Left renal cortex interstitium (tissue), 4 donors: ENCODE measurements at places on chromosomes 1 and 21.

DNA sequence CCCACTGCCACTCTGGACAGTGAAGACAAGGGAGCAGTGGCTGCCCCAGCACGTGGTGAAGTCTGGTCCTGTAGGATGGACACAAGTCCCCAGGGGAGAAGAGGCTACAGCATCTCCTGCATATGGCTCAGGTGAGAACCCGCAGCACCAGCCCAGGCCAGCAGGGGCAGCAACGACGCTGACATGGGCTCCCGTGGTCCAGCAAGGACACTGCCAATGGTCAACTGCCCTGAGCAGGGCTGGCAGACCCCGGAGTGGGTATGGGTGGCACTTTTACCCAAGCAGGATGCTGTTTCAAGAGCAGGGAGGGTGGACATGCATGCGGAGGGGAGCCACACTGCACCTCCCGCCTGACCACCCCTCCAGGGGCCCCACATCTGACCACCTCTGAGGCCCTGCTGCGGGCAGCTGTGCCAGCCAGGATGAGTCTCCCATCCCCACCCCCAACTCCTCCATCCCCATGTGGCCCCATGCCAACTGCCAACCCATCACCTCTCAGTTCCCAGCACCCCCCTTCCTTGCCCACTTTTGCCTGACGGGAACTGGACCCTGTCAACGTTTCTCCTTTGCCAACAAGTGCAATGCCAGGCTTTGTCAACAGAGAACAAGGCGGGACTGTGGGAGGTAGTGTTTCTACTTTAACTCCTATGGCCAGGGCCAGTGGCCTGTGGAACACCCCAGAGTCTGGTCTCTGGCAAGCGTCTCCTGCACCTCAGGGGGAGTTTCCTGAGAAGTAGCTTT lies 8.6 kb downstream of the MORN1 start:
- no peak for DNase-seq

DNA sequence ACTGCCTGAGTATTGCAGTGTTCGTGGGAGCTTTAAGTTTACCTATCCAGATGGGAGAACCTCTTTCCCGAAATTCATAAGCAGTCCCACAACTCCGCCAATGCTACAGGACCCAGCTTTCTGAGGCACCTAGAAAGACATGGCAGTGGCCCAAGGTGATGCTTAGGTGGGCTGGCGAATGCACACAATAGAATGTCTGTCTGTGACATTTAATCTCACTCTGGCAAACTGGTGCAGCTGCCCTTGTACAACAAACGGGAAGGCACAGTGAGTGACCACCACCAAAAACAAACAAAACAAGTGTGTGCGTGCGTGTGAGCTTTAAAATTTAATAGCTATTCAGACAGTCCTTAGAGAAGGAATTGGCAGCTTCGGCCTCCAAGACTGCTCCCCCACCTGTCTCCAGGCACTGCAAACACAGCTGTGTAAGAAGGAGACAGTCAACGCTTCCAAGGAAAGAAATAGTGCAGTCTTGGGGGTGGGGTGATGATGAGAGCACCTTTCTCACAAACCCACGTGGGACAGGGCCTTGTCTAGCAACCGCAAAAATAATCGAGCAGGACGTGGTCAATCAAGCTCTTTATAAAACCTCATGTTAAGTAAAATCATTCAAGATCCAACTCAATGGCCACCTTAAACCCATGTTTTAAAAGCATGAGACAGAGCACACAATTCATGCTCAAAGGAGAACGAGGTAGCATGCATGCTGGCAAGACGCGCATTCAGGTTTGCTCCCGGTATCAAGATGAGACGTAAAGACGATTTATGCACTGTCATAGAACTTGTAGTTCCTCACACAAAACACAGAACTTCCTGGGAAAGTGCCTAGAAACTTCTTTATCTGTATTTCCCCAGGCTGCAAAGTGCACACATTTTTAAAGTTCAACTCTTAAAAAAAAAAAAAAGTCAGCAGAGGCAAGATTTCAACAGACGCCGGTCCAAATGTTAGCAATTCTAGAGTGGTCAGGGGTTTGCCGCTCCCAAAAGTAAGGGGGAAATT lies 84.1 kb downstream of the TM2D1 start:
- DNase-seq: no peak

- DNase-seq: no peak
Observed at GRCh38 chr21:37532868-37533780, 166.6 kb downstream of the DYRK1A start.

- DNase-seq: no peak
Observed at GRCh38 chr1:26790551-26790953, 2.8 kb downstream of the PIGV start.

- no peak for DNase-seq
Observed at GRCh38 chr1:224525411-224526040, 90.6 kb upstream of the CNIH3 start.

DNA sequence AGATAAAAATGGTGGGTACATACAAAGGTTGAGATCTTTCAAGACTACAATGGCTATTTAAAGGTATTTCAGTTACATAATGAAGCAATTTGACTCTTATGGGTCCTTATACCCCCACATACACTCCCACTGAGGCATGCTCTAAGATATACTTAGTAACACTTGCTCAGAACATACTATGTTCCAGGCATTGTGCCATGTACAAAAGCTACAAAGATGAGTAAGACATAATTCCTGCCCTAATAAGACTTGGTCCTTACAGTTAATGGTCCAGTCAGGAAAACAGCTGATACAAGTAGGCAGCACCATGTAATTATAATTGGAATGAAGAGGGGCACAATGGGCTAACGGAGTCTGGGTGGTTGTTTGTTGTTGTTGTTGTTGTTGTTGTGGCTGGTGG lies 166.7 kb upstream of the BEND5 start:
- no peak for DNase-seq

DNA sequence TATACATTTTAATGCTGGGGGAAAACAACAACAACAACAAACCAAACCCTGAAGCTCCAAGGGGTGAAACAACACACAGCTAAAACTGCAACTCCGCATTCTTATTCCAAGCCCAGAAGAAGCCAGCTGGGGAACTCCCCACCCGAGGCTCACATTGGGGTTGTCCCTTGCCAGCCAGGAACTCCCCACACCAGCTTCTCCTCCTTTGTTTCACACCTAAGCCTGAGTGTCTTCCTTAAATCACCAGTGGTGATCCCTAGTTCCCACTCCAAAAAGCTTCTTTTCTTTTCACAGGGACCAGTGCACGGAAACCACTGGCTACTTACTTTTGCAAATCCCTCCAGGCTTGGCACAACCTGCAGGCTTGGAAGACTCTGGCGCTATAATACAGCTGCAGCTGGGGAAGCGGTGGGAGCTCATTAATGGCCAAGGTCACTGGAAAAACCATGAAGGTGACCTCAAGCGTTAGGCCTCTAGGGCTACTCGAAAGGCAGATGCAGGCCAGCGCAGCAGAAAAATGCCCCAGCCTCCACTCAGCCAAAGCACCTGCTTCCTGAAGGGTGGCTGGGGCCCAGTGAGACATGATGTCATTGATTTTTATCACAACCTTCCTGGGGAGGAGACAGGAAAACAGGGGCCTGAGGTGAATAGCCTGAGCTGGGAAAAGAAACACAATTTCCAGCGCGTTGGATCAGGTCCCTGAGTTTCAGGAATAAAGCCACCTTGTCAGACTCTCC lies 40.1 kb downstream of the TLR5 start:
- DNase-seq: no peak

- DNase-seq: no peak
Observed at GRCh38 chr21:23542097-23542496, 2065.2 kb downstream of the MRPL39 start.

DNA sequence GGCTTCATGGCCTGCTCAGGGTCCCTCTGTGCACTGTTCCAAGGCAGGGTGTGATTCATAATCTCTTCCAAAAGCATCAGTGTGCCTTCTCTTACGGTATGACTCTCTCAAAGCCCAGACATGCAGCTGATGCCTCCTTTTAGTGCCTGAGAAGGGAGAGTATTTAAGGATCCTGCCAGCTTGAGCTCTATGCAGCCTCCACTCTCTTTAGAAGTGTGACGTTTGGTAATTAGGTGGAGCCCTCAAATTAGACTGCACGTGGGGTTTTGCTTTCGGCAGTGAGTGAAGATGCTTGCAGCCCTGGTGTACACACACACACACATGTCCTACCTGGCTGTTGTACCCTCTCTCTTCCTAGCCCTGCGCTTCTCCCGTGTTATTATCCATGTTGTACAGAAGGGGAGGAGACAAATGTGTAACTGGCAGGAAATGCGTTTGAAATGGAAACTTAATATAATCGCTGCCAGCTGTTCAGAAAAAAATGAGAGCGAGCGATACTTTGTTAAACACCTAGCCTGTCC lies 2.6 kb upstream of the C1orf174 start:
- DNase-seq: no peak

GRCh38 chr1:23178950-23179349 lies 10.3 kb upstream of the LUZP1 start:
- DNase-seq: no peak
